Activated naive CD4-positive, alpha-beta T cell treated with Interleukin-2 at 50 U/mL for 16 hours (primary cell): ENCODE measurements at places on chromosomes 7 and 10.

- no peak for DNase-seq
These were observed 33.8 kb downstream of the SLC16A9 start for GRCh38 chr10:59675812-59676211.

DNA sequence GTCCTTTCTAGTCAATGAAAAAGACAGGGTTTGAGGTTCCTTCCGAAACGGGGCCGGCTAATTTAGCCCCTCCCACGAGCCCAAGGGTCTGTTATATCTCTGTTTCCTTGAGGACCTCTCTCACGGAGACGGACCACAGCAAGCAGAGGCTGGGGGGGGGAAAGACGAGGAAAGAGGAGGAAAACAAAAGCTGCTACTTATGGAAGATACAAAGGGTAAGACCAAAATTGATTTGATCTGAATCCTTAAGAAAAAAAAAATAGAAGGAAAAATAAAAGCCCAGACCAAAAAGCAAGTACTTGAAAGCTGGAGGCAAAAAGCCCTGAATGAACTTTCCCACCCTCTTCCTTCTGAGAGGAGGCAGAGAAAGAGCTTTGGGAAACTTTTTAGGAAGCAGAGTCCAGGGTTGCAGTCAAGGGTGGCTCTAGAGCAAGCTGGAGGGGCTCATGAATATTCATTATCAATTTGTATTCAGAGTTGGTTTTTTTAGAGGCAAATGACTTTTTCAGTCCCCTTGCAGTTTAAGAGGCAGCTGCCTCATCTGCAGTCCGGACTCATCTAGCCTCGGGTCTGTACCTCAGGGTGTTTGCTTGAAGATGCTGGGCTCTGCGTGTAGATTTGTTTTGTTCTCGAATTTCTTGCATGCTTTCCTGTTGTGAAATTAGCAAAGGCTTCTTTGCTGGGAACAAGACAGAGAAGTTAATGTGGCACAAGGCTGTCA lies at the start of gene ENTPD1:
Gene ENTPD1, plus strand, starts transcription at position 123 of the 721 bp plus-strand sequence. Its CDS starts 77 bp downstream, at position 200.
- DNase-seq = no peak

- DNase-seq = no peak
These were observed 281.8 kb upstream of the KLF6 start for GRCh38 chr10:4066581-4067390.

DNA sequence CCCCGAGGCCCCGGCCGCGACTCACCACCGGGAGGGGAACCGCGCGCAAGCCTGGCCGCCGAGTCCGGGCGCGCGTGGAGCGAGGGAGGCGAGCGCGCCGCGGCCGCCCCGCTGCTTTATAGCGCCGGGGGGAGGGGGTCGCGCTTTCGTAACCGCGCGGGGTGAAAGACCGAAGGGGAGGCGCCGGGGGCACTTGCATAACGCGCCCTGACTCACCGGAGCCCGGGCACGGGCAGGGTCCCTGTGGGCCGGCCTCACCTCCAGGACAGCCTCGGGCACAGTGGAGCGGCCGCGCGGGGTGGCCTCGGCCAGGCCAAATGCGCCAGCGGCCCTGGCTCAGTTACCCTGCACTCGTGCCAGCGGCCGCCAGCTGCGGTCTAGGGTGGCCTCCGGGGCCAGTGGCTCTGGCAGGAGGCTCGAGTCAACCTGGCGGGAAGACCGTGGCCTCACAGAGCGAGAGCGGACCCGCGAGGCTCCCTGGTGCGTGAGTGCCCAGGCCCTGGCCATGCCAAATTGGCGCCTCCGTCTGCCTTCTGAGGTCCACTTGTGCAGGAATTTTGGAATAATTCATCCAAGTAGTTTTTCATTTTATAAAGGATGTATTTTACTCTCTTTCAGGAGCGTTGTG lies at the start of gene RBP4:
Gene RBP4, minus strand, starts transcription at position 90 of the 628 bp plus-strand sequence. CDS start 207 bp downstream, outside the sequence.
- DNase-seq = no peak

GRCh38 chr7:69839782-69840181 lies 241.5 kb downstream of the AUTS2 start:
- no peak for DNase-seq

GRCh38 chr7:40990841-40991240 lies 712.0 kb downstream of the INHBA start:
- no peak for DNase-seq

GRCh38 chr7:131107337-131108211 lies 220.1 kb upstream of the MKLN1 start:
- peak; percentile 84 for DNase-seq

GRCh38 chr10:63414481-63415260 lies 51.1 kb downstream of the JMJD1C start:
- no peak for DNase-seq

- DNase-seq = no peak
These were observed 15.9 kb downstream of the TMEM60 start for GRCh38 chr7:77782383-77782782.

DNA sequence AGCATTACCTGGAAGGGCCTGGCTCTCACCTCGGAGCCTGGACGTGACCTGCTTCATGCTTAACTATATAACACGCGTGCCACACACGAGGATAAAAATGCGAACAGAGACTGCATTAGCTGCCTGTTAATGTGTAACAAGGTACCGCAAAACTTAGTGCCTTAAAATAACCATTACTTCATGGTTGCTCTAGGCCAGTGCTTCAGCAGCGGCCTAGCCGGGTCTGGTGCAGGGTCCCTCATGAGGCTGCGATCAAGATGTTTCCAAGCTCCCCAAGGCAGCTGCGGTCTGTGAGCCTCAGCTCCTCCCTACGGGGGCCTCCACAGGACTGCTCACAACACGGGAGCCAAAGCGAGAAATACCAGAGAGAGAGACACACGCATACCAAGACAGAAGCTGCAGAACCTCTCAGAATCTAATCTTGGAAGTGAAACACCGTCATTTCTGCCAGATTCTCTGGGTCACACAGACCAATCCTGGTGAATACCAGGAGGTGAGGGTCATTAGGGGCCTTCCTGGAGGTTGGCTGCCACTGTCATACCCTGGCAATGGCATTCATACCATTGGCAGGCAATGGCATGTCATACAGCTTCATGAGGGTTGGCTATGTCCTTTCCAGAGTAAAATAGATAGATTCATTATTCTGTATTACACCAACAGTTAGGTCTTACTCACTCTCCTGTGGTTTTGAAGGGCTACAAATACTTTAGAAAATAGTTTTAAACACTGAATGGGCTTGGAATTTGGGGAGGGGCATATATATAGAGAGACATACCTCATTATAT lies 94.5 kb downstream of the HIPK2 start:
- peak; percentile 14 for DNase-seq

- DNase-seq = no peak
These were observed 197.9 kb downstream of the PLXDC2 start for GRCh38 chr10:20013991-20014750.

DNA sequence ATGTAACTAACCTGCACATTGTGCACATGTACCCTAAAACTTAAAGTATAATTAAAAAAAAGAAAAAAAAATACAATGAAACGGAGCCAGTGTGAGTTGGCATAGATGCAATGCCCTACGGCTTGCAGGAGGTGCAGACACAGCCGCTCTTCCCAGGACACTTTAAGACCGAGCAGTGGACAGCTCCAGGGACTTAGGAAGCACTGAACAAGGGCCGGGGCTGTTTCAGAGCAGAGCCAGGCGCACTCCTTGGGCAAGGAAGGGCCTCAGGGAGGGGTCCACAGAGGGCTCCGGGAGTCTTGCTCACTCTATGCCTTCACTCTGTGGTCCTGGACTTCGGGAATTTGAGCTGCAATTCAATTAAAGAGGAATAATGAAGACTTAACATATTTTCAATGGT lies 355.3 kb downstream of the TCERG1L start:
- DNase-seq = no peak

- no peak for DNase-seq
These were observed 48.3 kb downstream of the BAIAP2L1 start for GRCh38 chr7:98352621-98353020.

DNA sequence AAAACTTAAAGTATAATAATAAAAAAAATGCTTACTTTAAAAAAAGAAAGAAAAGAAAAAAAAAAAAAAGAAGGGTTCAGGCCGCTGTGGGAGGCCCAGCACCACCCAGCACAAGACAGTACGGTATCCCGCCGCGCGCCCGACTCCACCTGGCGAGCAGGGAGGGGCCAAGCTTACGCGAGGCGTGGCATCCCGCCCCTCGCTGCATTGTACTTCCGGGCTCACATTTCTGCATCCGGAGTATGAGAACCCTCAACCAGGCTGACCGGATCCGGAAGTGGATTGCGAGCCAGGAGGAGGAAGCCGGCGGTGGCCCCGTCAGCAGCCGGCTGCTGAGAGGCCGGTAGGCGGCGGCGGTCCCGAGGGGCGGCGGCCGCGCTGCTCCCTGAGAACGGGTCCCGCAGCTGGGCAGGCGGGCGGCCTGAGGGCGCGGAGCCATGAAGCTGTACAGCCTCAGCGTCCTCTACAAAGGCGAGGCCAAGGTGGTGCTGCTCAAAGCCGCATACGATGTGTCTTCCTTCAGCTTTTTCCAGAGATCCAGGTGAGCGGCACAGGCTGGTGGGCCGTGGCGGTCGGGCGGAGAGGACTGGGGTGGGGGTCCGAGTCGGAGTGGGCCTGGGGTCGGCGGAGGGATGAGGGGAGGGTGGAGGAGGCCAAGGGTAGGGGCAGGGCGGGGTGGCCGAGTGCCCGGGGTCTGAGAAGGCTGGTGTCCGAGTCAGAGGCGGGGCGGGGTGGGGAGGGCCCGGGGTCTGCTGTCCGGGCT lies at the start of gene YKT6:
Gene YKT6, plus strand, starts transcription at position 280 of the 763 bp plus-strand sequence. Its CDS starts 158 bp downstream, at position 438.
- DNase-seq = peak; percentile 96

DNA sequence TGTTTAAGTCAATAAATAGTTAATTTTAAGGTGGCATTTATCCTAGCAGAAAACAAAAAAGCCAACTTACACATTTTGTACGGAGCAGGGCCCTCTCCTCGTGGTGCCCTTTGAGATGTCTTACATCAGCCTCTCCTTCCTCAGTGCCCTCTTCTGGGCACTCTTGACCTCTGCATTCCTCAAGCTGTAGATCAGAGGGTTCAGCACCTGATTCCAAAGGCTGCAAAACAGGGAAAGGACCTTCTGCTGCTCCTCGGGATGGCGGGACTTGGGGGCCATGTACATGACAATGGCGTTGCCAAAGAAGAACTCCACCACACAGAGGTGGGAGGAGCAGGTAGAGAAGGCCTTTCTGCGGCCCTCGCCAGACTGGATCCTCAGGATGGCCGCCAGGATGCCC lies 4.6 kb upstream of the OR2A14 start:
- DNase-seq = no peak

DNA sequence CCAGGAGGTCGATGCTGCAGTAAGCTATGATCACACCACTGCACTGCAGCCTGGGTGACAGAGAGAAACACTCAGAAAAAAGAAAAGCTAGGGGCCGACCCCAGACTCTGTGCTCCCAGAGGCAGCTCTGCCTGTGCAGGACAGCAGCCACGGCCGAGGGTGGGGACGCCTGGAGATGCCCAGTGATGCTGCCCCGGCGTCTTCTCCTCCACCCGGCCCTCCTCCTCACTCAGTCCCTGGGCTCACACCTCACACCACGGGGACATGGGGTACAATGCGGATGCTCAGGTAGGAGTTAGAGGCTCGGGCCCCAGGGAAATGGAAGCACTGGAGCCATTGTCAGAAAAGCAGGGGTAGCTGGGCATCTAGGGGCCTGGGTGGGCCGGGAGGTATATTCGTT lies 46.3 kb upstream of the ELFN1 start:
- no peak for DNase-seq

DNA sequence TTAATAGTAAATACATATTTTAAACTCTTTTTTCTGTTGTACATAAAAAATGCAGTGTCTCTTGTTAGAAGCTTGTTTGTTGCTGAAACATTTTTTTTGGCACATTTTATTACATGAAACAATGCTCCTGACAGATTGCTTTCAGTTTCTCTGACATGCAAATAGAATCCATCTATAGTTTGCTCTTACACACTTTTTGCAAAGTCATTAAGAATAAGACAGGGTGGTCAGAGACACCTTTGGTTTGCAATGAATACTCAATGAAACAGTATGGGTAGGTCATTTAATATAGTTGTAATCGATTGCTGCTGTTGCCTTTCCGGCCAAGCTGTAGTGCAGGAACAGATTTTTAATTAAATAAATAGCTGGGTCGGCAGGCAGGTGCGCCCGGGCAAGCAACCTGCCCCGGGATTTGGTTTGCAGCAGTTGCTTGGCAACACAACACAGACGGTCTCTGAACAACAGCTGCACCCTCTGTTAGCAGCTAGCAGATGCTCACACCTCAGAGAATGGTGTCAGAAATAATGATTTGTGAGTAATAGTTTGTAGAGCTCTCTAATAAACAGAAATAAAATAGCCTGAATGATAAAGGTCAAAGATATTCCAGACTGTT lies 115.7 kb upstream of the CACNA2D1 start:
- no peak for DNase-seq

- DNase-seq = no peak
These were observed 306.5 kb downstream of the GATA3 start for GRCh38 chr10:8360814-8361509.

DNA sequence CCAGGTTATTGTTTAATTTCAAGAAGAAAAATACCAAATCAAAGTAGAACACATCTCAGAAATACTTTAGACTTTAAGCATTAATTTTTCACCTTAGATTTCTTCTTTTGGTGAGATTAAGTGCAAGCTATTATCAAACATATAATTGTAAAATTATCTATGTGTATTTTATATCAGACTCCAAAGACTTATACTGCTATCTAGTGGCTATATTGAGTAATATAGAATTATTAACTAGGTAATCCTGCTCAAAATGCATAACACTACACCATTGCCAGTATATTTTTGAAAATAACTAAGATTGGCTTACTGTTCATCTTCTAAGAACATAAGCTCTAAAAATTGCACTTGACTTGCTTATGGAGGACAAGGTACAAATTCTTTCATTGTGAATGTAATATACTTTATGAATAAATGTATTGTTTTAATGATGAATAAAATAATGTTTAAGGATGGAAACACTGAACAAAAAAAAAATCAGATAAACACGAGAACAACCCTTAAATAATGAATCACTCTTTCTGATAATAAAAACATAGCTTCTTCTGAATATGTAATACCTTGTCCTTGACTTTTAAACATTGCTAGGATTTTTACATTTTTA lies 86.7 kb upstream of the GNAI1 start:
- no peak for DNase-seq

DNA sequence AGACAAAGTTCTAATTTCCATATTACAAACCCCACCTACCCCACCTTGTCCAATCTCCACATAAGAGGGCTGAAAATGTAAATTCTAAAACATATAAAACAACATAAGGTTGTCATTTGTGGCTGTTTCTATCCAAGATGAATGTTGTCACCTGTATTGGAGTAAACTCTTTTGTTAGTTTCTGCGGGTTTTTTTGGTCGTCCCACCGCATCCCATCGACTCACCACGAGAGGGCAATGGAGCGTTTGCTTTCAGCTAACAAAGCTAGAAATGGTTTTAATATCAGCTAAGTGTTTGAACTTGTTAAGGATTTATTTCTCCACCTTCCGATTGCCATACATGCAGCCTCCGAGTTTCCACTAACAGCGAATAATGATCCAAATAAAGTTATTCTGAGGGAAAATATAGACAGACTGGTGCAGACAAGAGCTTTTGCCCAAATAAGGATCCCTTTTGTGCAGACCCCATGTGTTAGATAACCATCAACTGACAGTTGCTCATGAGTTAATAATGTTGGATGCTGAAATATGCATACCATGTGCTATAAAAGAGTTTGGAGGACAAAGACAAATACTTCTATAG lies 137.2 kb downstream of the ARID5B start:
- peak; percentile 77 for DNase-seq
